CD4-positive, alpha-beta memory T cell (primary cell): ENCODE measurements at places on chromosomes 6 and 20. TPM values are rescaled to one million over a fixed set of nuclear protein-coding genes. Genes with fewer than 3 reads are reported as not detected.
A peak's percentile ranks its signal among the peaks of the same experiment; 100 is the strongest.

Gene SPEF1
- polyA plus RNA-seq: not detected

Gene TRDN
- not detected for polyA plus RNA-seq

- DNase-seq: peak; percentile 18
- peaks cover 19% of the 10 kb centered on the region for H3K27me3 ChIP-seq
- H3K4me3 ChIP-seq: peak within 1 kb of the TSS; percentile 35
- no peak within 1 kb of the TSS for H3K27ac ChIP-seq
- H3K36me3 ChIP-seq: no peaks in the 10 kb centered on the region
These were observed at the start of gene PTK7 for GRCh38 chr6:43075670-43076463. PTK7 (plus strand) TSS chr6:43076314; CDS start chr6:43076489, 175 bp downstream.

Gene POLH
- 8.2 TPM for polyA plus RNA-seq
